ENCODE measurements at places on chromosomes 6 and 20.

- no peaks in the 10 kb centered on the region for H3K27me3 ChIP-seq
- H3K4me1 ChIP-seq, result no peaks in the 10 kb centered on the region
- H3K27ac ChIP-seq, result no peak overlapping the region
- no peaks in the 10 kb centered on the region for H3K36me3 ChIP-seq
- DNase-seq, result no peak
Measured at GRCh38 chr6:122781716-122782115, 2.2 kb downstream of the FABP7 start.

GRCh38 chr6:115838216-115838615, 222.5 kb downstream of the FRK start:
- no peak overlapping the region for H3K27ac ChIP-seq
- H3K4me1 ChIP-seq, result no peaks in the 10 kb centered on the region
- 0 out of 2 replicates have a peak, but pooled peaks cover 4% of the 10 kb centered on the region for H3K27me3 ChIP-seq

DNA sequence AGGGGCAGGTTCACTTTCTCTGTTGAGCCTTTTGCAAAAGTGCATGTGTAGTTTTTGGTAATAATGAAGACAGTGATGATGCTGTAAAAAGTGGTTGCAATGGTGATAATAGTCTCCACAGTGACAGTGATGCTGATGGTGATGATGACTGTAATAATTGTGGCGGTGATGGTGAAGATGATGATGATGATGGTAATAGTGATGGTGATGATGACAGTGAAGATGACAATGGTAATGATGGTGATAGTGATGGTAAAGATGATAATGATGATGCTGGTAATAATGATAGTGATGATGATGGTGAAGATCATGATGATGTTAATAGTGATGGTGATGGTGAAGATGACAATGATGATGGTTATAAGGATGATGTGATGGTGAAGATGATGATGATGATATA, 67.7 kb upstream of the LRFN2 start:
- H3K36me3 ChIP-seq, result no peaks in the 10 kb centered on the region
- peaks cover 57% of the 10 kb centered on the region for H3K27me3 ChIP-seq
- no peak overlapping the region for H3K4me3 ChIP-seq
- no peak for DNase-seq
- H3K27ac ChIP-seq, result no peak overlapping the region

DNA sequence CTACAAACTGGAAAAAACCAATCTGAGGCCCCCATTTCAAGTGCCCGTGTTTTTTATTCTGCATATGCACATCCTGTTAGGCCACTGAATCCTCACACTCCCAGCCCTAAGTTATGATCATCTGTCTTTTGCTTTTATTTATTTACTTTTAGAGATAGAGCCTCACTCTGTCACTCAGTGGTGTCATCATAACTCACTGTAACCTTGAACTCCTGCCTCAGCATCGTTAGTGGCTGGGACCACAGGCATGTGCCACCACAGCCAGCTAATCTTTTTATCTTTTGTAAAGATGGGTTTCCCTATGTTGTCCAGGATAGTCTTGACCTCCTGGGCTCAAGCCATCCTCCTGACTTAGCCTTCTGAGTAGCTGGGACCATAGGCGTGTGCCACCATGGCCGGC, 29.6 kb upstream of the CLDN20 start:
- no peaks in the 10 kb centered on the region for H3K4me1 ChIP-seq
- H3K4me3 ChIP-seq, result no peak overlapping the region
- H3K36me3 ChIP-seq, result no peaks in the 10 kb centered on the region
- no peaks in the 10 kb centered on the region for H3K27me3 ChIP-seq

GRCh38 chr6:19380293-19380692, 456.9 kb upstream of the ID4 start:
- no peaks in the 10 kb centered on the region for H3K36me3 ChIP-seq
- no peak overlapping the region for H3K27ac ChIP-seq
- no peaks in the 10 kb centered on the region for H3K27me3 ChIP-seq
- H3K4me3 ChIP-seq, result no peak overlapping the region
- no peak for DNase-seq
- no peaks in the 10 kb centered on the region for H3K4me1 ChIP-seq

DNA sequence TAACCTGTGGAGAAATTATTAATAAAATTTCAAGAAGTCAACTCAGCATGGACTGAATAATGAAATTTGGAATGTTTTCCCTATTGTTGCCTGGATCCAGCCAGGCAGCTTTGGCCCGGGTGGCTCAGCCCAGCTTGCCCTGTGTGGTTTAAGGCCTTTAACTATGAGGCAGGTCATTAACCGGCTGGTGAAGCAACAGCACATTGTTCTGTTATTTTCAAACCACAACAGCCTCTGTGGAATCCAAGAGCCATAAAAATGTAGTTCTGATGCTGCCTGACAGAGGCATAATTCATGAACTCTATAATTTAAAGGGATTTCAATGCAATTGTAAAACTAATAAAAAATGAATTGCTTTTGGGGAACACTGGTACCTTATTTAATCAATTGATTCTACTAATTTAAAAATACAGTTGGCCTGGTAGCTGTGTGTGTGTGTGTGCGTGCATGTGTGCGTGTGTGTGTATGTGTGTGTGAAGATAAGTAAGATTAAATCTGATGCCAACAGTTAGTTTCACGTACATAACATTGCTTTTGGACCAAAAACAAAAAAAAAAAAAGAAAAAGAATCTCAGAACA, 117.7 kb downstream of the RPS12 start:
- no peaks in the 10 kb centered on the region for H3K36me3 ChIP-seq
- H3K27ac ChIP-seq, result no peak overlapping the region
- peaks cover 31% of the 10 kb centered on the region for H3K27me3 ChIP-seq
- no peaks in the 10 kb centered on the region for H3K4me1 ChIP-seq

Data from HCT116 (cell line).